Activated CD4-positive, alpha-beta T cell treated with anti-CD3 and anti-CD28 coated beads for 4 hours (primary cell): ENCODE measurements at places on chromosomes 13 and 19.

GRCh38 chr13:93496985-93497673 lies 270.5 kb downstream of the GPC6 start:
- no peak for DNase-seq

- no peak for DNase-seq
These were observed 363.3 kb downstream of the LIG4 start for GRCh38 chr13:107852072-107852471.

DNA sequence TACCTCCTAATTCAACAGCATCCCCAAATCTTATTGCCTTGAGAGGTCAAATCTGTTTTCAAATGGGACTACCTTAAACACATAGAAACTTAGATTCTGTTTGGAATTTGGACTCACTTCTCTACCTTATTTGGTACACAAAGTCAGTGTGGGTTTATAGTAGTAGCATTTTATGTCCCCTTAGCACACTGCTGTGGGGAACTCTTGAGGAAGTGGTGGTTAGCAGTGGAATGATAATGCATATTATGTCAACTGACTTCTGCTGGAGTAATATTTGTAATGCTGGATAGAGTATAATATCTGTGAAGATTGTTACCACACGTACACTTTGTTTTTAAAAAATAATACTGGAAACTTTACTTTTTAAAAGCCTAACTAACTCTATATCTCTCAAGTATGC lies 386.3 kb downstream of the NDFIP2 start:
- no peak for DNase-seq

- DNase-seq: no peak
These were observed 7.8 kb downstream of the SIGLEC12 start for GRCh38 chr19:51493776-51494175.

GRCh38 chr13:109408591-109409382 lies 377.6 kb downstream of the IRS2 start:
- DNase-seq: no peak

GRCh38 chr13:101341464-101341863 lies 74.8 kb downstream of the NALCN start:
- no peak for DNase-seq

DNA sequence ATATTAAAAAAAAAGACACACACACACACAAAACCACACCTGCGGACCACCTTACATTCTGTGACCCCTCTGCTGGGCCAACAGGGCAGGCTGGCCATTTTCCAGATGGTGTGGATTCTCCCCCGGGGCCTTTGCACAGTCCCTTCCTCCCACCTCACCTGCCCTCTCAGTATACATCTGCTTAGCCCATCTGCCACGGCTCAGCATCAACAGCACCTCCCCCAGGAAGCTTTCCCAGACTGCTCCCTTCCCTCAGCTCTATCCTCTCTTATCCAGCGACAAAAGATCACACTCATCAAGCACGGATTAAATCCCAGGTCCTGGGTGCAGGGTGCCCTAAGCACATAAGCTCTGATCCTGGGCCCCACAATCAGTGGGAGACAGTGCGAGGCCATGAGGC lies 4.5 kb downstream of the ZNF787 start:
- DNase-seq: no peak
